ENCODE measurements at places on chromosomes 16 and 17.

- no peak for DNase-seq
Measured at GRCh38 chr16:89910717-89911354, 7.8 kb upstream of the MC1R start.

DNA sequence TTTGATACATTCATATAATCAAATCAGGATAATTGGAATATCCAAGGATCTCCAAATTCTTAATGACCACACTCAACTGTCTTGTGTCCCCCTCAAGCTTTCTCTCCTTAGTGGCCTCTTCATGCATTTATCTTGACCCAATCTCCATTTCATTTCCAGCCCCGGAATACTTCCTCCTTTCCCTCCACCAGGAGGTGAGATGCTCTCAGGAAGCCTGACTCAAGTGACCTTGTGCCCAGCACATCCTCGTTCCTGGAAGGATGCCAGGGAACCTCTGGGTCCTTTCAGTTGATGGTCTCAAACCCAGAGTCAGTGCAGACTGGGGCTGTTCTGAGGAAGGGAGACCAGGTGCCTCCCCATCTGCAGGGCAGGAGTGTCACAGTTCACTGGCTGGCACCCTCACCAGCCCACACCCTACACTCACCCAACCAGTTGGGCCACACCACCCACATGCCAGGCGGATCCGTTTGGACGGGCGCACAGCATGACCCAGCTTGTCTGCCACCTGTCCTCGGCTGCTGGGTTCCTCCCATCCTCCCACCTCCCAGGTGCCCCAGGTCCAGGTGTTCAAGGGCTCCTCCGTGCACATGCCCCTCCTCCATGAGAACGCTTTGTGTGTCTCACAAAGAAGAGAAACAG is 14.0 kb upstream of the EMP2 start:
- peak; percentile 98 for DNase-seq

- DNase-seq, result no peak
Measured at GRCh38 chr16:86668136-86668910, 90.0 kb downstream of the FOXL1 start.

DNA sequence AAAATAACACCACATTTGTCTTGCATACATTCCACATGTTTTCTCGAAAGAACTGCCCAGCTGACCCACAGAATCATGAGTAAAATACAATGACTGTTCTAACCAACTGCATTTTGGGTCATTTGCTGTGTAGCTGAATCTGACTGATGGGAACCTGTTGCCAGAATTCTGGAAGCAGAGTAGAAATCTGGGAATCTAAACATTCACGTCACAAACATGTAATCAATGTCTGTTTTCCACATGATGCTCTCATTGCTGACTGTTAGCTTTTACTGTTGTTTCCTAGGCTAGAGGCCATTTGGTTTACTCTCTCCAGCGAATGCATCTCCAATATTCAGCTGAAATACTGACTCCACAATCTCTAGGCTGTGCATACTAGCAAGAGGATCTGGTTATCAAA is 710.1 kb downstream of the KCNJ2 start:
- no peak for DNase-seq

- DNase-seq, result no peak
Measured at GRCh38 chr17:76166906-76167305, 25.9 kb upstream of the FOXJ1 start.

DNA sequence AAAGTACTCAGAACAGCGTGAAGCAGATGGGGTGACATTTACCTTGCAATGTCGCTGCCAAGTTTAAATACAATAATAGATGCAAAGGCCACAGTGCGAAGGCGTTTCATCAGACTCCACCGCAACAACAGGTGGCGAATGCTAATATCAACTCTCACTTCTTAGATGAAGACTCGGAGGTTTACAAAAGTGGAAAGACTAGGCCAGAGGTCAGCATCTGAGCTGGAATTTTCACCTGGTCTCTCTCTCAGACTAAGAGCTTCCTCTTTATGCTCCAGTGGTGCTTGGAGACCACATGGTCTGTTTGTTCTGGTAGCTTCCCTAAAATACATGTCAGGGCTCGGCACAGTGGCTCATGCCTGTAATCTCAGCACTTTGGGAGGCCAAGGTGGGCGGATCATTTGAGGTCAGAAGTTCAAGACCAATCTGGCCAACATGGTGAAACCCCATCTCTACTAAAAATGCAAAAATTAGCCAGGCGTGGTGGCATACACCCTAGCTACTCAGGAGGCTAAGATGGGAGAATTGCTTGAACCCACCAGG is 169.1 kb downstream of the XYLT1 start:
- no peak for DNase-seq

DNA sequence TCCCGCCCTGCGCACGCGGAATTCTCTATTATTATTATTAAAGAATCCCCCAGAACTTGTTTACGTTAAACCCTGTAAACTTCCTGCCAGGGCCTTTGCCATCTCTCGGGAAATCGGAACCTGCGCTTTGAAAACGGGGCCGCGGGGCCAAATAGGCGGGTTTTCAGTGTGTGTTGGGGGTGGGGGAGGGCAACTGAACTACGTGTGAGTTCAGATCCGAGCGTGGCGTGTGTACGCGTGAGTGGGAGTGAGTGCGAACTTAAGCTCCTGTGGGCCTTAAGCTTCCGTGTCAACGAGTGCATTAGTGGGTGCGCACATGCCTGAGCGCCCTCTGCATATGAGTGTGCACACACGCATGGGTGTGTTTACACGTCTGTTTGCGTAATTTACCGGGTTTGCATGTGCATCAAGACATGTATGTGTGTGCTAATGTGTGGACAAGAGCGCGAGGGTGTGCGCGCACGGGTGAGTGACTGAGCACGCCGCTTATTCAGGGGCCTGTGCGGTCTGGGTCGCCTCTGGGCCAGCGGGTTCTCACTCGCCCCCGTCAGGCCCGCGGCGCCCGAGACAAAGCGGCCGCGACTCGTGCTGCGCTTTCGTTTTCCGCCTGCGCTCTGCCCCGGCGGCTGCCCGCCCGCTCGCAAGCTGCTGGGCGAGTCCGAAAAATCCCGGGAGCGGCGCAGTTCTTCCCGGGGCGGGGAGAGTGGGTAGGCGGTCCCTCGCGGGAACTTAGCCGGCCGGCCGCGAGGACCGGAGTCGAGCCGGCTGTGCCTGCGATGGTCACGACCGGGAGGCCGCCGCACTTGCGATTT is 1.2 kb upstream of the FOXF1 start:
- no peak for DNase-seq

- DNase-seq, result no peak
Measured at GRCh38 chr16:11151885-11152629, 103.9 kb downstream of the SOCS1 start.

DNA sequence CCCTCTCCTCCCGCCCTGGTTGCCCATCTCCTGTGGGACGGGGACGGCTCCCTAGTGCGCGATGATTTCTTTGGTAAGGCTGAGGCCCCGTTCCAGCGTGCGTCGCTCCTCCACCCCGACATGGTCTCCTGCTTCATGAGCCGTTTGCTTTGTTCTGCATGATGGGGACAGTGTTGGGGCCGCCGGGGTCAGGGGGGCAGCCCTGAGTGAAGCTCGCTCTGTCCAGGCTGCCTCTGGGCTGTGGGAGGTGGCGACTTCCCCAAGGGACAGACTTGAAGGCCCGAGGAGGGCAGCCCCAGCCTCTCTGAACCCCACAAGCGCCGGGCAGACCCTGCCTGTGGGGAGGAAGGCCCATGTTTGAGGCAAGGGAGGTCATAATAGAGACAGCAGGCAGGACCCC is 12.4 kb downstream of the NME3 start:
- DNase-seq, result no peak

- DNase-seq, result no peak
Measured at GRCh38 chr17:31321966-31322365, 544 bp upstream of the EVI2A start.

- DNase-seq, result no peak
Measured at GRCh38 chr17:9313346-9313745, 262.3 kb downstream of the STX8 start.

DNA sequence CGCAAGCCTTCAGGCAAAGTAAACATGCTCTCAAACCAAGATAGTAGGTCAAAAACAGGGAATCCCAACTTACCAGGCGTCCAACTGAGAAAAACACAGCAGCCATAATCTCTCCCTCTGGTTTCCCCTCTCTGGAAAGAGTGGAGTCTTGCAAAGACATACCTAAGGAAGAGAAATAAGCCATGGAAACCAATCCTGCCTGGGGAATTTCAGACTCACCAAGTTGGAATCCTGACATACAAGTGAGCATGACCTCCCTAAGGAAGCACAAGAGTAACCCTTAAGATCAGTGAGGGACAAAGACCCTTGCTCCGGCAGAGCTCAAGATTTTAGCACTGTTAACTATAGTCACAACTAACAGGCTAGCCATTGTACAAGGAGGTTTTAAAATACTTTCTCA is 4.1 kb downstream of the ZNF624 start:
- DNase-seq, result no peak

DNA sequence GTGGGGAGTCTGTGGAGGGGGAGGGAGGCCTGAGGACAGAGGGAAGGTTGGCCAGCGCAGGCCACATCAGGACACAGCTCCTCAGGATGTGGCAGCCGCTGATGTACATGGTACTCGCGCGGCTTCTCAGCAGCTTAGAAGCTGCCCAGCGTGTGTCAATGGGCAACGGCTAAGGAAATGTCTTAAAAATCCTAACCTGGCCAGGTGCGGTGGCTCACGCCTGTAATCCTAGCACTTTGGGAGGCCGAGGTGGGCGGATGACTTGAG is 53.2 kb downstream of the PGS1 start:
- DNase-seq, result no peak

DNA sequence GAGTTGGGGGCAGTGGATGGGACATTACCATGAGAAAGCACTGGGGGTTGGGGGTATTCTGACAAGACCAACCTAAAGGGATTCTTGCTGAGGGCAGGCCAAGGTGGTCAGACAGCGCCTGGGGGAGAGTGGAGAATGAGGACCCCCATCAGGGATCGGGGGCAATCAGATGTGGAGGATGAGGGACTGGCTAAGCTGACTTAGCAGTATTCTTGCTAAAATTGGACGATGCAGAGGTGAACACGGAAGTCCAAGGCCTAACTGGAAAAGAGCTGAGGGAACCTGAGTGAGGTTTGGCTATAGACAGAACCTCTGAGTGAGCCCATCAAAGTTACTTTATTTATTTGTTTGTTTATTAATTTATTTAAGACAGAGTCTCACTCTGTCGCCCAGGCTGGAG is 9.2 kb downstream of the QPRT start:
- no peak for DNase-seq

DNA sequence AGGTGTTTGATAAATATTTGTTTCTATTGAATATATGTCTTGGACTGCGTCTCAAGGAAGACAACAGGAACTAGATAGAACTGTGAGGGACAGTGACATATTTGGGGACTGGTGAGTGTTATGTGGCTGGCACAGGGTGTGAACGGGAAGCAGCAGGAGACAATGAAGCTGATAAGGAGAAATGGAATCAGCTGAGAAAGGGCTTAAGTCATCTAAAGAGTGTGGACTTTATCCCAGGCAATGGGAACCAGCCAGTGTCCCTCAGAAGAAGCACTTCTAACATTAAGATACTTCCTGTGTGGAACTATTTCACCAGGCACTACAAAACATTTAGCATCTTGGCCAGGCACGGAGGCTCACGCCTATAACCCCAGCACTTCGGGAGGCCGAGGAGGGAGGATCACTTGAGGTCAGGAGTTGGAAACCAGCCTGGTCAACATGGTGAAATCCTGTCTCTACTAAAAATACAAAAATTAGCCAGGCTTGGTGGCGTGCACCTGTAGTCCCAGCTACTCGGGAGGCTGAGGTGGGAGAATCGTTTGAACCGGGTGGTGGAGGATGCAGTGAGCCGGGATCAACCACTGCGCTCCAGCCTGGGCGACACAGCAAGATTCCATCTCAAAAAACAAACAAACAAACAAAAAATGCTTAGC is 41.2 kb downstream of the ARHGAP17 start:
- DNase-seq, result no peak

- no peak for DNase-seq
Measured at GRCh38 chr17:19760746-19761145, 12.6 kb upstream of the ALDH3A1 start.

GRCh38 chr16:64870859-64871258 is 251.0 kb downstream of the CDH11 start:
- DNase-seq, result no peak

DNA sequence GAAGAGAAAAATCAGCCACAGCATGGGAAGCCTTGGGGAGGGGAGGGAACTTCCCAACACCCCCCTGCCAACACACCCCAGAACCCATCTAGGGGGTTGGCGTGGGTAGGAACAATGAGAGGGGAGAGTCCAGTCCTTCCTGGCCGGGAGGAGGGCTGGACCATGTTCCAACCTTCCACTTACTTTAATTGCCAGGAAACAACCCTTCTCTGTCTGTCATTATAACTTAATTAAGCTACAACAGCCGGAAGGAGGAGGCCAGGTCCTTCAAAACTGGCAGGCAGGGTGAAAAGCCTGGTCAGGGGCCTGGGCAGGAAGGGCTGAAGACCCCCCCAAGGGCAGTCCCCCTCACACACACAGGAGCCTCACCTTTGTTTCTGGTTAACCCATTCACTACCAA is 447.0 kb downstream of the SOX9 start:
- DNase-seq, result no peak

DNA sequence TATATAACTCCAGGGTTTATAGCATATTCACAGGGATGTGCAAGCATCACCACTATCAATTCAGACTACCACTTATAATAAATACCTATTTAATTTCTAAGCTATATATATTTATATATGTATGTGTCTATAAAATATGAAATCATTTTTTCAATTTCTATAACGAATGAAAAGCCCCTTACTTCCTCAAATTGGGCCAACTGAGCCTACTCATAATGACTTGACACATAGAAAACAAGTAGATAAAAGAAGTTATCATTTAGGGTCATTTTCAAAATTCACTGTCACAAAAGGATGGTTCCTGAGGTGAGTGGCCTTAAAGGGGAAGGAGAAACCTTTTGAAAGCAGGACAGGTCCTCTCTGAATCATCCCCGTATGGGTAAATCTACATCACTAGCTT is 114.1 kb downstream of the ADCY9 start:
- no peak for DNase-seq

DNA sequence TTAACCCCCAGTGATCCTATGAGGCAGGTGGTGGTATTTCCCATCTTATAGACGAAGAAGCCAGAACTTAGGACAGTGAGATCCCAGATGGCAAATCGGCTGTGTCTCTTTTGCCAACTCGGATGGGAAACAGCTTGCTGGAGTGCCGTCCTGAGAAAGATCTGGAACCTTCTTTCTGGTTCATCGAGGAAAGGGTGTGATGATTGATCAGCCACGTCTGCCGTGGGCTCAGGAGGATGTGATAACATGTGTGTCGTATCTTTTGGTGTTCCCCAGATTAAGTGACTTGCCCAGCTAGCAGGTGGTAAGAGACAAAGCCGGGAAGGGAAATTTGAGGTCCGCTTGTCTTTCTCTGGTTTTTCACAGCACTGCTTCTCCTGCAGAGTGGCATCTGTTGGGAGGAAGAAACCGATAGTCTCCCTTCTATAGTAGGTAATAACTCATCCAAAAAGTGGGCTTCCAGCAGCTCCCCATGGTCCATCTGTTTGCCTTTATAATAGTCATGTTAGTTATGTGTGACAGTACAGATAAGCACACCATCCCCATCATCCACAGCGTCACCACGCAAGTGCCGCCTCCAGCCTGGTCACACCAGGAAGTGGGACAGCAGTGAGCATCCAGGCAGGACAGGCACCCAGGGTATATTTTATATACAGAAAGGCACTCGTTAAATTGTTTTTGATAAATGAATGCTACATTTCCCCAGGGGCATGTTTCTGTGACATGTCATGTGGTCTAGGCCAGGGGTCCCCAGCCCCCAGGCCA is 175.5 kb downstream of the KATNIP start:
- DNase-seq, result no peak

All from NCI-H2029 (cell line).